ENCODE measurements at places on chromosomes 13 and 19. TPM values are rescaled to one million over a fixed set of nuclear protein-coding genes. Genes with fewer than 3 reads are reported as not detected.
A peak's percentile ranks its signal among the peaks of the same experiment; 100 is the strongest.

DNA sequence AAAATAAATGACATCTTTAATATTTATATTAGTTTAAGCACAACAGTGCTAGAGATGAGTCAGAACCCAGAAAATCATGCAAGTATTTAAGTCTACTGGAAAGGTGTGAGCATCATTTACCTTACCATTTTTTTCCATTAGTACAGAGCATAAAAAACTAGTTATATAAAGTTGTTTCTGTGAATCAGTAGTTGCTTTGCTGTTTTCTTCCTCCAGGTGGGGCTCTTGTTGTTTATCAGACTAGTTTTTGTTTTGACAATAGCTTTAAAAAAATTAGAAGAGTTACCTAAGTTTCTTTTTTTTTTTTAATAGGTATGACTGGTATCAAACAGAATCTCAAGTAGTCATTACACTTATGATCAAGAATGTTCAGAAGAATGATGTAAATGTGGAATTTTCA is 12.7 kb downstream of the SUGT1 start:
- no peak overlapping the region for H3K27ac ChIP-seq
- H3K4me1 ChIP-seq = no peaks in the 10 kb centered on the region
- H3K4me3 ChIP-seq = no peak overlapping the region
- H3K36me3 ChIP-seq = peaks cover 73% of the 10 kb centered on the region
- DNase-seq = no peak

- H3K4me3 ChIP-seq = no peak overlapping the region
- peaks cover 50% of the 10 kb centered on the region for H3K36me3 ChIP-seq
- no peaks in the 10 kb centered on the region for H3K27me3 ChIP-seq
- H3K4me1 ChIP-seq = no peaks in the 10 kb centered on the region
Measured at GRCh38 chr19:17579661-17580244, 24.3 kb downstream of the COLGALT1 start.

DNA sequence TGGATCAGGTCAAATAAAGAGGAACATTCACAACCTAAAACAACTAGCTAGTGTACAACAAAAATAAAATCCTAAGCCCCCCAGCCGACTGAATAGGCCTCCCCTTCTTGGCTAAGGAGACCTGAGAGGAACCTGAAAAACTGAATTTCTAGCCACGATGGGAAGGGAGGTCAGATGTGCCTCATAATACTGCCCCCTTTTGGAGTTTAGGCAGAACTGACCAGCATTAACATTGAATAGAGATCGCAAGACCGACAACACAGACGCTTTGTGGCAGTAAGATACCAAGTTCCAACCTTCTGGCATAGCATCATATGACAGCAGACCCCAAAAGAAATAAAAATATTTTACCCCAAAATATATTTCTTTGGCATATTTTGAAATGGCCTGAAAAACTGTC is 15.9 kb downstream of the CBY2 start:
- H3K4me3 ChIP-seq = no peak overlapping the region
- H3K27me3 ChIP-seq = no peaks in the 10 kb centered on the region
- peaks cover 32% of the 10 kb centered on the region for H3K4me1 ChIP-seq
- peak; percentile 59 for DNase-seq
- no peak overlapping the region for H3K27ac ChIP-seq

DNA sequence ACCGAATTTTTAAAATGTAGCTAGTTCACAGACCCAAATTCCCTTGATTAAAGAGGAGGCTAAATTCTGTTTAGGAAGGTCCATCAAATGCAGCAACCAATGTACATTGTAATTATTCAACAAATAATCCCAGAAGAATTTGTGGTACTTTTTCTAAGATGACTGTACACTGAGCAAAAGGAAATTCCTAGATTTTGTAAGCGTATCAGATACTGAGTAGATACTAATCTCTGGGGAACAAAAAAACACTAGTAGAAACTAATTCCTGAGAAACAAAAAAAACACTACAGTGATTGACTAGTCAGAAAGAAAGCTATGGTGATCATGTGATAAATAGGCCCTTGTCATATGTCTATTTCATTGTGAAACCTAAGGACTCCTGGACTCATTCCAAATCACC is 246.1 kb downstream of the PCDH17 start:
- DNase-seq = no peak
- H3K27ac ChIP-seq = no peak overlapping the region
- H3K4me3 ChIP-seq = no peak overlapping the region
- no peaks in the 10 kb centered on the region for H3K36me3 ChIP-seq
- H3K27me3 ChIP-seq = no peaks in the 10 kb centered on the region

- peak; percentile 10 for DNase-seq
- no peaks in the 10 kb centered on the region for H3K36me3 ChIP-seq
- H3K4me1 ChIP-seq = peaks cover 11% of the 10 kb centered on the region
- H3K4me3 ChIP-seq = no peak overlapping the region
- H3K27ac ChIP-seq = no peak overlapping the region
Measured at GRCh38 chr13:114108141-114108761, 24.2 kb downstream of the RASA3 start.

The SIGLEC14 gene
- total RNA-seq = not detected

The BCAM gene
- 59.9 TPM for total RNA-seq

The SPIB gene
- 0.11 TPM for total RNA-seq
